ENCODE measurements at places on chromosomes 2 and 18.

DNA sequence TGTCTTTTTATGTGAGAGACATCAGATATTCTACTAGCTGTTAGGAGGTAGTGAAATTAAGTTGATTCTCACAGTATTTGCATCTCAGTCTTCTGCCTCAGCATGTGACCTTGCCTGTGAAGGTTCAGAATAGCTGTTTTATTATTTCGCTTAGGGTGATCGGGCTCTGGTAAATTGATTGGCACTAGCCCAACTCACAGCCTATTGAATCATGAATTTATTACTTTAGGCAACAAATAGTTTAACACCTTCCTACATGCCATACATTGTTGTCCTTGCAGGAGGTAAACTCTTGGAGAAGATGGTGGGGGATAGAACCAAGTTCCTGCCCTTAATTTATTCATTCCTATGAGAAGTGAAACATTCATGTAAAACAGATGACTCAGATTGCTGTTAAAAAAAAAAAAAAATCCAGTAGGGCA, 101.9 kb downstream of the GPD2 start:
- no peak for DNase-seq

DNA sequence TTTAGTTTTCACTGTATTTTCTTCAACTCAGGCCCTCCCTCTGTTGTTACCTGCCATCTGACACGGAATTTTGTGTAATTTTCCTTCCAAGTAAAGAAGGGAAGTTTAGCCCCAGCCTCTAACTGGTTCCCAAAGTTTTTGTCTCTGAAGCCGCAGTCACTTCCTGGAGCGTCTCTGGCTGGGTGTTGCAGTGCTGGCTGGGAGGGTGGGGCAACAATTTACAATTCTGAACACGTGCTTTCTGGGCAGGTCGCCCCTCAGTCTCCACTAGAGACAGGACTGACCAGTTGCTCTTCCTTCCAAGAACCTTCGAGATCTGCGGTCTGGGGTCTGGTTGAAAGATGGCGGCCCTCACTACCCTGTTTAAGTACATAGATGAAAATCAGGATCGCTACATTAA, 3.5 kb downstream of the CNDP2 start:
- peak; percentile 3 for DNase-seq

DNA sequence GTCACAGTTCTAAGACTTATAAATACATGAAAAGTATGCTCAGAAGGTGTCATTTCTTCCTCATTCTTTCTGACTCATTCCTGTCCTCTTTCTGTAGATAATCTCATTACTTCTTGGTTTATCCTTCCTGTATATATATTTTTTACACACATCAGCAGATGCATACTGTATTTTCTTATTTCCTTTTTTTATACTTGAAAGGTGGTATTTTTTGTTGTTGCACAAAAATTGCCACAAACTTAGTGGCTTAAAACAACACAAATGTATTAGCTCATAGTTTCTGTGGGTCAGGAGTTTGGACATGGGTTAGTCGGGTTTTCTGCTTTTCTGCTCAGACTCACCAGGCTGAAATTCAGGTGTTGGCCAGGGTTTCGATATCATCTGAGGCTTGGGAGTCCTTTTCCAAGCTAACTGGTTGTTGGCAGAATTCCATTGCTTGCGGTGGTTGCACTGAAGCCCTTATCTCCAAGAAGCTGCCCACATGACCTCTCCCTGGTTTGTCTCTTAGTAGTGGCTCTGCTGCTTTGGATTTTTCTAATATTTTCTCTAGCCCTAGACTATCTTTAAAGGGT, 162.6 kb downstream of the FMNL2 start:
- no peak for DNase-seq

GRCh38 chr2:152336119-152336853, 1.3 kb downstream of the FMNL2 start:
- DNase-seq = no peak

- DNase-seq = no peak
Measured at GRCh38 chr18:23943903-23944624, 70.5 kb upstream of the TTC39C start.

- DNase-seq = no peak
Measured at GRCh38 chr2:7670905-7671641, 753.9 kb downstream of the RNF144A start.

Measured in effector CD8-positive, alpha-beta T cell (primary cell).